Astrocyte (in vitro differentiated cells and primary cell): ENCODE measurements at places on chromosomes 4 and X. TPM values are rescaled to one million over a fixed set of nuclear protein-coding genes. Genes with fewer than 3 reads are reported as not detected.

- H3K4me3 ChIP-seq: no peak overlapping the region
- no peaks in the 10 kb centered on the region for H3K27me3 ChIP-seq
- H3K4me1 ChIP-seq: peaks cover 7% of the 10 kb centered on the region
- no peak overlapping the region for H3K27ac ChIP-seq
- H3K36me3 ChIP-seq: no peaks in the 10 kb centered on the region
Observed at GRCh38 chrX:30904186-30904585, 15.1 kb upstream of the TAB3 start.

- no peaks in the 10 kb centered on the region for H3K36me3 ChIP-seq
- no peaks in the 10 kb centered on the region for H3K27me3 ChIP-seq
- no peaks in the 10 kb centered on the region for H3K4me1 ChIP-seq
- H3K4me3 ChIP-seq: no peak overlapping the region
Observed at GRCh38 chr4:189420572-189420971, 520.1 kb upstream of the FRG1 start.

The XPNPEP2 gene
- total RNA-seq: not detected in 2 replicates

DNA sequence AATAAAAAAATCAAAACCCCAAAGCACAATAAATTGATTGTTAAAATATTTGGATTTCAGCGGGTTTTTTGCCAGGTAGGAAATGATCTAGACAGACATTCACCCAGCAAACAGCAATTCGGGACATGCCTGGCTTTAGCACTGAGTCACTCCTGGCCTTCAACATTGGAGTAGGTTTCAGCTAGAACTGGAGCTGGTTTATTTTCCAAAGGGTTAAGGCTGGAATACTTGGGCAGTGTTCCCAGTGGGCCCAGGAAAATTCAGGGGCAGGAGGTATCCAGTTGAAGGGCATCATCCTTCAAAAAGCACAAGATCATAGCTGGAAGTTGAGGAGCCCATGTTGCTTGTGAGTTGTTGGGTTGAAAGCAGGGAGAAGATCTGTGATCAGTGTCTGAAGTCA lies 41.0 kb downstream of the TXLNG start:
- no peak overlapping the region for H3K4me3 ChIP-seq
- peaks cover 22% of the 10 kb centered on the region for H3K4me1 ChIP-seq
- peak overlapping the region; percentile 70 for H3K27ac ChIP-seq

The MAGEB10 gene
- not detected in 2 replicates for total RNA-seq

DNA sequence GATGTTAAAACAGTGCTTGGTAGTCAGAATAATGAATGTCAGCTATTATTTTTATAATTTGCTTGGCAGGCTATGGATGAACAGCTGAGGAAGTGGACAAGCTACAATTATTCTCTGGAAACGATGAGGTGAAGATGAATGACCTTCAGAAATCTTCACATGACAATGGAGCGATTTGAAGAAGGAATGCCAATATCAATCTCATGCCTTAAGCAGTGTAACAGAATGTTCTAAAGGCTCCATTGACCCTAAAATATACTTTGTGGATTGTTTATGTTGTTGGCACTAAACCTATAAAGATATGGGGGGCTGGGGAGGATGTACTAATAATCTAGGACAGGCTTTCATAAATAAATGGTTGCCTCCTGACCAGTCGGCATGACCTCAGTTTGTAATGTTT lies 36.2 kb downstream of the COL25A1 start:
- no peaks in the 10 kb centered on the region for H3K27me3 ChIP-seq
- H3K4me1 ChIP-seq: no peaks in the 10 kb centered on the region
- no peaks in the 10 kb centered on the region for H3K36me3 ChIP-seq
- no peak overlapping the region for H3K4me3 ChIP-seq
- H3K27ac ChIP-seq: no peak overlapping the region

GRCh38 chr4:143625632-143626031 lies 74.8 kb downstream of the FREM3 start:
- DNase-seq: no peak
- no peaks in the 10 kb centered on the region for H3K36me3 ChIP-seq
- H3K27me3 ChIP-seq: peaks cover 31% of the 10 kb centered on the region

- no peak overlapping the region for H3K4me3 ChIP-seq
- DNase-seq: no peak
- no peaks in the 10 kb centered on the region for H3K36me3 ChIP-seq
- H3K4me1 ChIP-seq: no peaks in the 10 kb centered on the region
Observed at GRCh38 chrX:104255465-104255864, 732 bp upstream of the ESX1 start.

GRCh38 chrX:113330416-113330815 lies 489.8 kb upstream of the AMOT start:
- H3K27ac ChIP-seq: no peak overlapping the region
- H3K4me1 ChIP-seq: no peaks in the 10 kb centered on the region
- H3K36me3 ChIP-seq: no peaks in the 10 kb centered on the region
- H3K4me3 ChIP-seq: no peak overlapping the region
- H3K27me3 ChIP-seq: no peaks in the 10 kb centered on the region

The ASB12 gene
- 0.16 TPM in 1 of 2 replicates, not detected in the other for total RNA-seq

The UBL4A gene
- total RNA-seq: 25.8 and 26.2 TPM in 2 replicates

DNA sequence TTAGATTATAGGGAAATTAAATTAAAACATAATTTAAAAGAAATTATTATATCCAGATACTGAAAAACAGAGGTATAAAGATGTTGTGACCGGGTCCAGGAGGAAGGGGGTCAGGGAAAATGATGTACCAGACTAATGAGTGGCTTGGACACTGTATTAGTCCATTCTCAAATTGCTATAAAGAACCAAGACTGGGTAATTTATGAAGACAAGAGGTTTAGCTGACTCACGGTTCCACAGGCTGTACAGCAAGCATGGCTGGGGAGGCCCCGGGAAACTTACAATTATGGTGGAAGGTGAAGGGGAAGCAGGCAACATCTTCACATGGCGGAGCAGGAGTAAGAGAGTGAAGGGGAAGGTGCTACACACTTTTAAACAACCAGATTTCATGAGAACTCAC lies 3.4 kb upstream of the FAM9B start:
- H3K4me3 ChIP-seq: no peak overlapping the region
- H3K4me1 ChIP-seq: no peaks in the 10 kb centered on the region
- H3K27ac ChIP-seq: no peak overlapping the region
- no peaks in the 10 kb centered on the region for H3K36me3 ChIP-seq
- no peaks in the 10 kb centered on the region for H3K27me3 ChIP-seq

GRCh38 chr4:184590196-184590595 lies 59.1 kb downstream of the CASP3 start:
- H3K4me3 ChIP-seq: no peak overlapping the region
- H3K27ac ChIP-seq: no peak overlapping the region
- H3K36me3 ChIP-seq: no peaks in the 10 kb centered on the region
- no peak for DNase-seq
- H3K4me1 ChIP-seq: no peaks in the 10 kb centered on the region

DNA sequence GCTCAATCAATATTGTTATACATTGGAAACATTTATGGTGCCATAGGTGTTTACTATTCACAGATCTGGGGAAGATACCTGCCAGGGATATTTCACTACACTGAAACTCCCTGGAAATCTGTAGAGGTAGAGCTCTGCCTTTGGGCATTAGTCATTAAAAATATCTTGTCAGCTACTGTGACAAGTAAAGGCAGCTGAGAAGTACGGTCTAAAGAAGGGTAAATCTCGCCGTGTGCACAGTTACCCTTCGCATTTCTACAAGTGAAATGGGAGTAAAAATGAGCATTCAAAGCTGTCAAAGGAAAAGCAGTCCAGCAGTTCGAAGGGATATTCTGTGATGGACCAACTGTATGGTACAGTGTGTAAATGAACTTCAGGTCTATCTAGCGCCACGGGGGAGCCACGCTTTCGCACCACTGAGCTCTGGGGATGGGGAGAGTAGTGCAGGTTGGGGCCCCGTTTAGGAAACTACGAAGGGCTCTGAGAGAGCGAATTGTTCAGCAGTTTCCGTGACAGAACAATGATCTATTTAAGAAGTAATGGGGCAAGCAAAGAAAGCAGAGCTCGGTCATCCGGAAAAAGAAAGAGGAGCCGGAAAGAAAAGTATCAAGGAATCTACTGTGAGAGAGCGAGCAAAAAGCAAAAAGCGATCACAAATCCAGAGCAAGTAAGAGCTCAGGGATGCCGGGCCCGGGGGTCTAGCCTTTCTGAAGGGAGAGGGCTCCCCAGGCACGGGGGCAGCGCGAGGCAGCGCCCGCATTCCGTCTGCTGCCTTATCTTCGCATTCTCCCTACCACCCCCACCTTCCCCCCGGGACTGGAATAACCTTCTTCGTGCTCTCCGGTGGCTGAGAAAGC lies 646 bp downstream of the TIGD4 start:
- peak; percentile 6 for DNase-seq
- H3K27me3 ChIP-seq: peaks cover 5% of the 10 kb centered on the region
- H3K36me3 ChIP-seq: peaks cover 4% of the 10 kb centered on the region
- peak overlapping the region; percentile 85 for H3K4me3 ChIP-seq
- peak overlapping the region; percentile 87 for H3K27ac ChIP-seq

The TMEM154 gene
- total RNA-seq: 11.5 and 13.2 TPM in 2 replicates

DNA sequence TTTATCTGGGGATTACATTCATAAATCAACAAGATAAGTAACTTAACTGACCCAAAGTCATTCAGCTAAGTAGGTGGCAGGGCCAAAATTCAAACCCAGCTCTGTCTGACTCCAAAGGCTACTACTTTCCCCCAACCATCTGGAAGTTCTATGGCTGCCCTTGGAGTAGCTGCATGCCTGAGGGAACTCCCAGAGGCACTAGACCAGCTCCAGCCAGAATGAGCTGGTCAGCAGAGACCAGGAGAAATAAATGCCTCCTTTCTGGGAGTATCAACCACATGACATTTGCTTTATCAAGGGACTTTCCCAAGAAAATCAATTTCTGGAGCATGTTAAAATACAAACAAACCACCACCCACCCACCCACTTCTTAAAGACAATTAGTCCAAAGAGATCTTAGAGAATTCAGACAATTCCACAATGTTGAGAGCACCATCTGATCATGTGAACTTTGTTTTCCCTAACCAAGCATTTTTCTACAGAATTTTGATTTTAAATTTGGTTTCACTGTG lies 180.5 kb downstream of the EFHC2 start:
- H3K27ac ChIP-seq: no peak overlapping the region
- H3K36me3 ChIP-seq: no peaks in the 10 kb centered on the region
- no peaks in the 10 kb centered on the region for H3K27me3 ChIP-seq
- H3K4me1 ChIP-seq: no peaks in the 10 kb centered on the region
- no peak overlapping the region for H3K4me3 ChIP-seq

The MTMR8 gene
- total RNA-seq: 0.89 and 1.6 TPM in 2 replicates

DNA sequence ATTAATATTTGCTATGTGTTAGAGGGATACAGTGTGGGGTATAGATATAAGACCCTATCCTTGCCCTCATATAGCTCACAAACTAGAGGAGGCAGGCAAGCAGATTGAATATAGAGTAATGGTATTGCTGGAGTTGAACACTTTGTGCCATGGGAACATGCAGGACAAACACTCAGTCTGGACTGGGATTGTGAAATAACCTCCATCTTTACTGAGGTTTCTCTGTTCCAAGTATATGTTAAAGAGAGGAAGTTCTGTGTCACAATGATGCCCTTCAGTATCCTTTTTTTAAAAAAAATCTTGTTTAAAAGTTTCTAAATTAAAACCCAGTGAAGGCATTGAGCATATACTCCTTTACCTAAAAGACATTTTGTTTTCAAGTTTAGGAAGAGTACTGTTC lies 8.7 kb downstream of the FABP2 start:
- no peaks in the 10 kb centered on the region for H3K27me3 ChIP-seq
- no peak overlapping the region for H3K27ac ChIP-seq
- no peak overlapping the region for H3K4me3 ChIP-seq
- H3K4me1 ChIP-seq: peaks cover 6% of the 10 kb centered on the region

GRCh38 chr4:53599632-53600031 lies 8.3 kb upstream of the LNX1 start:
- H3K27me3 ChIP-seq: no peaks in the 10 kb centered on the region
- no peaks in the 10 kb centered on the region for H3K4me1 ChIP-seq
- H3K27ac ChIP-seq: peak overlapping the region; percentile 44
- DNase-seq: no peak

DNA sequence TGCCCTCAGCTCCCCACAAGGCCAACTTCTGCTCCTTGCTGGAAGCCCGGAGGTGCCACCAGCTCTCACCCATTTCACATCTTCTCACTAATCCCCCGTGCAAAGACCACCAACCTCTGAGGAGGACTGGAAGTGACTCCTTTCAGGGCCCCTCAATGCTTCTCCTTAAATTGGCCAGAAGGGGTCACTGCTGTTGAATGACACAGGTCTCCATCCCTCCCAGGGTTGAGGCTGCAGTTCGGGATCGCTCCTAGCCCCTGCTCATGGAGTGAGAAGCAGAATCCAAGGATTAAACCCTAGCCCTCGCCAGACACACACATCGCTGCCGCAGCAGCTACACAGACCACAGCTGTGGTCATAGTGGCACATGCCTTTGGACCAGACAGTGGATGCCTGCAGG lies 279.5 kb upstream of the TAPT1 start:
- no peaks in the 10 kb centered on the region for H3K4me1 ChIP-seq
- no peak for DNase-seq
- H3K4me3 ChIP-seq: no peak overlapping the region

DNA sequence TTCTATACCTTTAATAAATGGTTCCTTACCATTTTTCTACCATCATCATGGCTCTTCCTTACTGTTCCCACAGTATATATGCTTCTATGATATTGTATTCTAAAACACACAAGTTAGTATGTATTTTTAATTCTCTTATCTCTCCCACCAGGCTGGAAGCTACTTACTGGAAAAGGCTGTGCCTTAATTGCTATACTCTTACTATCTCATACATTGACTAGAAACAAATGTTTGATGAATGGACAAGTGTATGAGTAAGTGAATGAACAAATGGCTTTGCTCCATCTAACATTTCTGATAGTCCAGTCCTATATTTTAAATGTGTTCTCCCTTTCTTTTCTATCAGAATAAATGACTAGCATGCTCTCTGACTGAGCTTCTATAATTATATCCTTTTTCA lies 320.8 kb upstream of the RASGEF1B start:
- H3K27ac ChIP-seq: no peak overlapping the region
- no peaks in the 10 kb centered on the region for H3K36me3 ChIP-seq
- H3K4me1 ChIP-seq: no peaks in the 10 kb centered on the region

The OTC gene
- not detected in 2 replicates for total RNA-seq

The PIR gene
- 5.0 and 5.5 TPM in 2 replicates for total RNA-seq

- no peak for DNase-seq
- no peaks in the 10 kb centered on the region for H3K36me3 ChIP-seq
- H3K4me1 ChIP-seq: peaks cover 4% of the 10 kb centered on the region
- H3K4me3 ChIP-seq: no peak overlapping the region
- H3K27ac ChIP-seq: no peak overlapping the region
Observed at GRCh38 chr4:119093042-119093827, 42.4 kb upstream of the MYOZ2 start.

DNA sequence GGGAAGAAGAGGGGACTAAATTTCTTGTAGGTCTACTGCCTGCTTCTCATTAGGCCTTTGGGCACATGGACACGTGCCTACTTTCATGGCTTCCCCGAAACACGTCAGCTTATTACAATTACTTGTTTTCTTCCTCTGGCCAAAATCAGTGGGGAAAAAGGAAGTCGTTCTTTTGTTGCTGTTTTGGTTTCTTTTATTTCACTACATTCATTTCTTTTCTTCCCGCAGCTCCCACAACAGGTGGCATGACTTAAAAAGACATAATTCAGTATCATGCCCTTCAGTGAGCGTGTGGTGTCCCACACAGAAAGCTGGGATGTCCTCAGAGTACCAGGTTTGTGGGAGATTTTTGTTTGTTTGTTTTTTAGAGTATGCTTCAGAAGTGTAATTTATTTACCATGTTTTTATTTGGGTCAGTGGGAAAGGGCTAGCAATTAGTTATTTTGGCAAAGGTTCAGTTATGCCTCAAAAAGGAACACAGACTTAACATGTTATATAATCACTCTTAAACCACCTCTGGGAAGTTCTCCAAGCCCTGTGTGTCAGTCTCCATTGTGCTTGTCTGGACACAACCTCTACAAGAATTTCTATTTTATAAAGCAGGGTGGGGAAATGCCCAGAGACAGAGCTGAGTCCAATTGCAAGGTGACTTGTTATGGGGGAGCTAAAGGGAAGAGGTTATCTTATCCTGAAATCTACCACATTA lies 44.2 kb upstream of the SPRY1 start:
- no peak overlapping the region for H3K27ac ChIP-seq
- DNase-seq: peak; percentile 86
- no peak overlapping the region for H3K4me3 ChIP-seq
- no peaks in the 10 kb centered on the region for H3K27me3 ChIP-seq
- no peaks in the 10 kb centered on the region for H3K36me3 ChIP-seq
